ENCODE measurements at places on chromosomes 7 and 10. TPM values are rescaled to one million over a fixed set of nuclear protein-coding genes. Genes with fewer than 3 reads are reported as not detected.

- peak; percentile 46 for DNase-seq
- H3K27me3 ChIP-seq, result no peaks in the 10 kb centered on the region
- H3K4me3 ChIP-seq, result no peak overlapping the region
- no peaks in the 10 kb centered on the region for H3K36me3 ChIP-seq
Measured at GRCh38 chr7:114422507-114423501, 8.2 kb downstream of the FOXP2 start.

GRCh38 chr10:107971411-107971810 lies 806.9 kb upstream of the SORCS1 start:
- no peak overlapping the region for H3K4me3 ChIP-seq
- no peaks in the 10 kb centered on the region for H3K27me3 ChIP-seq
- H3K4me1 ChIP-seq, result no peaks in the 10 kb centered on the region
- no peaks in the 10 kb centered on the region for H3K36me3 ChIP-seq
- DNase-seq, result no peak

GRCh38 chr7:124764847-124765400 lies 668 bp downstream of the GPR37 start:
- no peak overlapping the region for H3K27ac ChIP-seq
- no peaks in the 10 kb centered on the region for H3K36me3 ChIP-seq
- peaks cover 35% of the 10 kb centered on the region for H3K27me3 ChIP-seq
- DNase-seq, result peak; percentile 52

- H3K4me3 ChIP-seq, result no peak overlapping the region
- no peak overlapping the region for H3K27ac ChIP-seq
- H3K27me3 ChIP-seq, result no peaks in the 10 kb centered on the region
Measured at GRCh38 chr7:41745451-41745850, 42.6 kb upstream of the INHBA start.

DNA sequence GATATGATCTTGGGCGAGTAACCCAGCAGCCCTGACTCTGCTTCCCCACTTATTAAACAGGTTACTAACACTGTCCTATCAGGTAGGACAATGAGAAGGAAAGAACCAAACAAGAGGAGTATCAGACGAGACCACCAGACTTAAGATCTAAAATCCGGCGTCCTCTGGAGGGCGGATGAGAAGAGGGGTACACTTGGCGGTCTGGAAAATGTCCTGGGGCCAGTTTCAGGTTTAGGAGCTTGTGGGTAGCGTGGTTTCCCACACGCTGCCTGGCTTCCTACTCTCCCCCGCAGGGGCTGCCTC lies 635 bp downstream of the ZNF32 start:
- H3K36me3 ChIP-seq, result peaks cover 29% of the 10 kb centered on the region
- H3K4me1 ChIP-seq, result peaks cover 11% of the 10 kb centered on the region
- no peak overlapping the region for H3K27ac ChIP-seq
- H3K27me3 ChIP-seq, result peaks cover 23% of the 10 kb centered on the region
- peak overlapping the region; percentile 83 for H3K4me3 ChIP-seq
- no peak for DNase-seq

Gene CLDN3
- 24.1 TPM for total RNA-seq

DNA sequence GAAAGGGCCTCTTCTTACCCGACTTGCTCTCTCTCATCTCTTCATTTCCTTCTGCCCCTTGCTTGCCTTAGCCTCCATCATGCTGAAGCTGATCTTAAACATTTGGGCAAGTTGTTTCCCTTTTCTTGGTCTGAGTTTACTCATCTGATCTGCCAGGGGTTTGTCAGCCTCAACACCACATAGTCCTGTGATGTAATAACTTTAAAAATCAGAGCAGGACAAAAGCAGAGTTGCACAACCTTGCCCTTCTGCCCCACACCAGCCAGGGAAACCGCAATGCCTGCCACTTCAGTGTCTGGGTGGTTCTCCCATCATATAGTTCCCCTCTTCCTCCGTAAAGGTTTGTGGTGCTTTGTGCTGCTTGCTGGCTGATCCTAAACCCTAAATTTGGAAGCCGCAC lies 9.9 kb upstream of the LIPM start:
- no peaks in the 10 kb centered on the region for H3K36me3 ChIP-seq
- H3K4me1 ChIP-seq, result no peaks in the 10 kb centered on the region
- no peak for DNase-seq
- H3K27ac ChIP-seq, result no peak overlapping the region
- no peaks in the 10 kb centered on the region for H3K27me3 ChIP-seq
- no peak overlapping the region for H3K4me3 ChIP-seq

Gene UFSP1
- 11.5 TPM for total RNA-seq

- no peaks in the 10 kb centered on the region for H3K4me1 ChIP-seq
- H3K4me3 ChIP-seq, result no peak overlapping the region
- peak; percentile 25 for DNase-seq
Measured at GRCh38 chr10:83037653-83038052, 1101.7 kb upstream of the GHITM start.

GRCh38 chr10:89741126-89741762 lies 39.9 kb downstream of the KIF20B start:
- H3K4me3 ChIP-seq, result no peak overlapping the region
- DNase-seq, result peak; percentile 34
- no peaks in the 10 kb centered on the region for H3K27me3 ChIP-seq
- no peaks in the 10 kb centered on the region for H3K4me1 ChIP-seq
- peaks cover 35% of the 10 kb centered on the region for H3K36me3 ChIP-seq

- DNase-seq, result no peak
- no peaks in the 10 kb centered on the region for H3K36me3 ChIP-seq
- no peak overlapping the region for H3K4me3 ChIP-seq
- no peak overlapping the region for H3K27ac ChIP-seq
- no peaks in the 10 kb centered on the region for H3K4me1 ChIP-seq
Measured at GRCh38 chr10:125783408-125783807, 7.8 kb upstream of the MMP21 start.

DNA sequence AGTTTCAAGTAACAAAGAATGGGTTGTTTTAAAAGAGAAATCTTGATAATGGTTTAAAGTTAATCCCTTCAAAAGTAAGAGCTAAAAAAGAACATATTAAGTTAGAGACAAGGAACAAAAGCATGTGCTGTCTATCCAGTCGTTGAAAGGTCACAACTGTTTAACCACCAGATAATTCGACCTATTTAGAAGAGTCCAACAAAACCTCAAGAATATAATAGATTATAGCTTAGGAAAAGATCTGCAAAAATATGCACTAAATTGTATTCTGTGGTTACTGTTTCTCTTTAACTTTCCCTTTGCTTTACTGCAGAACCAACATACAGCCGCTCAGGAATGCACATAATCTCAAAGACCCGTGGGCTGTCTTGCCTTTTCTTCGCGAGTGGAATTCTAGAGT lies 74.9 kb downstream of the PCGF5 start:
- H3K27me3 ChIP-seq, result 0 out of 2 replicates have a peak, but pooled peaks cover 4% of the 10 kb centered on the region
- no peak overlapping the region for H3K4me3 ChIP-seq
- H3K4me1 ChIP-seq, result peaks cover 11% of the 10 kb centered on the region
- H3K27ac ChIP-seq, result no peak overlapping the region
- no peaks in the 10 kb centered on the region for H3K36me3 ChIP-seq

DNA sequence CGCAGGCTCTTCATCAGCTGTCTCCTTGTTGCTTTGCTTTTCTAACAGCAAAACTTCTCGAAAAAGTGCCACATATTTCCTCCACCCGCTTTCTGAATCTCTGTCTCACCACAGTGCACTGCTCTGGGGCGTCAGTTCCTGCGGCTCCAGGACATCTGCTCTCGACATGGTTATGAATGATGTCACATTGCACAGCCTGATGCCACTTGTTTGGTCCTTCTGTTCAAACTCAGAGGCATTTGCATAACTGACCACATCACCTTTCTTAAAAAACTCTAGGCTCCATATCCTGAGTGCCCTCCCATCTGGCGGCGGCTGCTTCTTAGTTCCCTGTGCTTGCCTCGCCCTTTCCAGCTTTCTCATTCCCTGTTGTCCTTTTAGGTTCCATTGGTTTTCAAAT lies 469.3 kb upstream of the COBL start:
- no peak overlapping the region for H3K4me3 ChIP-seq
- H3K27me3 ChIP-seq, result no peaks in the 10 kb centered on the region
- peaks cover 3% of the 10 kb centered on the region for H3K36me3 ChIP-seq
- H3K27ac ChIP-seq, result no peak overlapping the region
- H3K4me1 ChIP-seq, result no peaks in the 10 kb centered on the region

- DNase-seq, result peak; percentile 84
- peaks cover 25% of the 10 kb centered on the region for H3K4me1 ChIP-seq
- H3K27me3 ChIP-seq, result no peaks in the 10 kb centered on the region
- no peak overlapping the region for H3K4me3 ChIP-seq
- H3K27ac ChIP-seq, result no peak overlapping the region
Measured at GRCh38 chr7:130277763-130278643, 11.3 kb downstream of the CPA2 start.

GRCh38 chr7:77391230-77391629 lies 24.9 kb downstream of the GSAP start:
- no peak overlapping the region for H3K4me3 ChIP-seq
- H3K4me1 ChIP-seq, result peaks cover 27% of the 10 kb centered on the region
- DNase-seq, result no peak
- no peaks in the 10 kb centered on the region for H3K36me3 ChIP-seq
- no peak overlapping the region for H3K27ac ChIP-seq

Gene CUZD1
- total RNA-seq, result 2.8 TPM

Gene STEAP2
- total RNA-seq, result 20.9 TPM

GRCh38 chr10:55873485-55873884 lies 487.6 kb downstream of the ZWINT start:
- H3K36me3 ChIP-seq, result no peaks in the 10 kb centered on the region
- no peaks in the 10 kb centered on the region for H3K27me3 ChIP-seq
- H3K27ac ChIP-seq, result no peak overlapping the region
- H3K4me3 ChIP-seq, result no peak overlapping the region
- DNase-seq, result no peak

DNA sequence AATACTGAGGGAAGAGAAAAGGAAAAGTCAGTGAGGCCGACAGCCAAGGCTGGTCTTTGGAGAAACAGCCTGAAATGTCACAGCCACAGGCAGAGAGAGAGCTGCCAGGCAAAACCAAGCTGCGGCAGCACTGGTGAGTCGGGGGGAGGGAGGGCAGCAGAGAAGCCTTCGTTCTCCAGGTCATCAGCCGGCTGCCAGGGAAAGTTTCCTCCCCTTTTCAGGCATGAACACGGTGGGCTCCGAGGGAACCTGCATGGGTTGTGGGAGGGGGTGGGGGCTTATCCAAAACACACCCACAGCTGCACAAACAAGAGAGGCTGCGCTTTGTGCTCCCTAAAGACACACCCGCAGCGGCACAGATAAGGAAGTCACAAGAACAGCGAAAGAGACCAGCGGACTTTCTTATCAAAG lies 62.3 kb upstream of the NKX6-2 start:
- H3K27me3 ChIP-seq, result no peaks in the 10 kb centered on the region
- H3K4me1 ChIP-seq, result no peaks in the 10 kb centered on the region
- no peak overlapping the region for H3K4me3 ChIP-seq
- no peak overlapping the region for H3K27ac ChIP-seq
- DNase-seq, result no peak
- H3K36me3 ChIP-seq, result no peaks in the 10 kb centered on the region

DNA sequence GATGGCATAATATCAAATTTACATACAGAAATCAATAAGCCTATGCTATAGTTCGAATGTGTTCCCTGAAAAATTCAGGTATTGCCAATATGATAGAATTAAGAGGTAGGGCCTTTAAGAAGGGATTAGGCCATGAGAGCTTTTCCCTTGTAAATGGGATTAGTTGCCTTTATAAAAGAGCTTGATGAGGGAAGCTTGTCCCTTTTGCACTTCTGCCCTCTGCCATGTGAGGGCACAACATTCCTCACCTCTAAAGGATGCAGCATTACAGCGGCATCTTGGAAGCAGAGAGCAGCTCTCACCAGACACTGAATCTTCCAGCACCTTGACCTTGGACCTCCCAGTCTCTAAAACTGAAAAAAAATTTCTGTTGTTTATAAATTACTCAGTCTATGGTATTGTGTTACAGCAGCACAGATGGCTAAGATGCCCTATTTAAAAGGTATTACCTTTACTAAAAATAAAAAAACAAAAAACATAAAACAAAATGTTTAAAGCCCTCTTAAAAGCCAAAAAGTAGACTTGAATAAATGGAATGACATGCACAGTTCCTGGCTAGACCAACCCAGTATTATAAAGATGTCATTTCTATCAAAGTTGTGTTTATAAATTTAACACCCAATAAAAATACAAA lies 909.6 kb downstream of the REEP3 start:
- no peaks in the 10 kb centered on the region for H3K4me1 ChIP-seq
- H3K27me3 ChIP-seq, result no peaks in the 10 kb centered on the region
- H3K36me3 ChIP-seq, result no peaks in the 10 kb centered on the region

DNA sequence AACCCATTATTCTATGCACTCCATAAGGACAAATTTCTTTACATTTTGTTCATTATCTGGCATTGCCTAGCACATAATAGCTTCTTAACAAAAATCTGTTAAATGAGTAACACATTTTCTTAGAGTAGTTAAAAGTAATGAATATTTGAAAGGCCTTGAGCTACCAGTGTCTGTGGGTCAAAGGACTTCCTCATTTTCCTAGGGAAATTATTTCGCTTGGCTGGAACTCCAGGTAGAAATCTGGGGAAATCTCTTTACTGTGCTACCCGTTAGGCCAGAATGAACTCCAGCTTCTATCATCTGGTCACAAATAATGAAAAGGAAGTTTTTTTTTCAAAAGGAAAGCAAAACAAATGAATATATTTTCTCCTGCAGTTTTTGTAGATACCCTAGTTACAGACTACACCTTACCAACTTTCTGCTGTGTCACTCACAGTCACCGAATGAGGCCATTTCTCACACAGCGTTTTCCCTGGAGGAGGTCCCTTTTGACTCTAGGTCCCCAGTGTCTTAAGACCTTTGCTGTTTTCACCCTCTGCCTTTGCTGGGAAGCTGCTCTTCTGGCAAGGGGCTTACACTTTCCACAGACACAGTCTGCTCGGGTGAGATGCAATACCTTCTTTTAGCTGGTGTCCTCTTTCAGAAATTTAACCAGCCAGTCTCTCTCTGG lies 1.6 kb downstream of the SAMD9L start:
- H3K36me3 ChIP-seq, result no peaks in the 10 kb centered on the region
- no peaks in the 10 kb centered on the region for H3K4me1 ChIP-seq
- H3K27me3 ChIP-seq, result no peaks in the 10 kb centered on the region
- H3K4me3 ChIP-seq, result no peak overlapping the region

DNA sequence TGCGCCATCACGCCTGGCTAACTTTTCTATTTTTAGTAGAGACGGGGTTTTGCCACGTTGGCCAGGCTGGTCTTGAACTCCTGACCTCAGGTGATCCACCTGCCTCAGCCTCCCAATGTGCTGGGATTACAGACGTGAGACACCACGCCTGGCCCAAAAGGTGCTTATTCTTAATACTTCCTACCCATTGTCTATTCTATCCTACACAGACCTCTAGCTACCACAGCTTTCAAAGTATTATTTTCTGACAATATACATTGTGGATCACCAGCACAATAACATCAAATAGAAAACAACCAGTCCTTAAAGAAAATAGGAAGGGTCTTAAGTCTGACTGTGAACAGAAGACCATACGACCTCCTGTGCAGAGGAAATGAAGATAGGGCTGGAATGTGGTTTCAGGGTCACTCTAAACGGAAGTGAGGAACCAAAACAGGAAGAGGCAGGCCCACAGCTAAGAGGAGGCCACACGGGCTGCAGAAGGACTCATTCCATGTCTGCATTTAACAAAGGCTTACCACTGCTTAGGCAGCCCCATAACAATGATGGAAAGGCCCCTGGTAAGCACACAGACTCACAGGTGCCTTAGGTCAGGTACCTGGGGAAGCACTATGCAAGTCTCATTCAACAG lies 115.2 kb downstream of the ZFAND4 start:
- H3K36me3 ChIP-seq, result no peaks in the 10 kb centered on the region
- no peak overlapping the region for H3K4me3 ChIP-seq
- peak; percentile 65 for DNase-seq
- peak overlapping the region; percentile 71 for H3K27ac ChIP-seq
- H3K27me3 ChIP-seq, result no peaks in the 10 kb centered on the region
- no peaks in the 10 kb centered on the region for H3K4me1 ChIP-seq
